ENCODE measurements at places on chromosomes 11 and 22. TPM values are rescaled to one million over a fixed set of nuclear protein-coding genes. Genes with fewer than 3 reads are reported as not detected.

DNA sequence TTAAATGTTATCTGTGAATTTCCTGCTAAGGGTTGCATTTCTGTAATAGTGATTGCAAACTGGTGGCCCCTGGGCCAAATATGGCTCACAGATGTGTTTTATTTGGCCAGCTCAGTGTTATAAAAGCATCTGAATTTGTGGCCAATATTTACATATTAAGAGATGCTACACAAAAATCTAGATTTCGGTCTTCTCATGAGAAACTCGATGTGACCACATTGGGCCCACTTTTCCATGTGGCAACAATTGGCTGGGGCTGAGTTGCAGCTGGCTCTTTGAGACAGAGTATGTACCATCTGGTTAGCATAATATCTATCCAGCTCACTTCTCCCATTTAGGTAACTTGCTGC is 244.5 kb upstream of the POU2AF2 start:
- DNase-seq: peak; percentile 40

- no peak for DNase-seq
Measured at GRCh38 chr22:43110927-43111623, 525 bp downstream of the BIK start.

DNA sequence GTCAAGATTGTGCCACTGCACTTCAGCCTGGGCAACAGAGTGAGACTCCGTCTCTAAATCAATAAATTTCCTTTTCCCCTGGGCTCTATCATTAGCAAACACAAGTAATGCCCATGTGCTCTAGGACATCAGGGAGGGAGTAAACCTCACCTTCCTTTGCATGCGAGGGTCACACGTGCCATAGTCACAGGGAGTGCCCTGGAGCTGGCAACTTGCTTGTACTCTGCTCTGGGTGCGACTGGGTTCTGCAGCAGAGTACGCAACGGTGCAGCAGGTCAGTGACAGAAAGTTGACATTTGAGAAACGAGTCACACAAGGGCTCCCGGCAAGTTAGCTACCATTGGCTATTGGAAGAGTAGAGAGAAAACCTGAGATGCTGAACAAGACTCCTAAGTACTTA is 32.6 kb upstream of the CHKA start:
- no peak for DNase-seq

DNA sequence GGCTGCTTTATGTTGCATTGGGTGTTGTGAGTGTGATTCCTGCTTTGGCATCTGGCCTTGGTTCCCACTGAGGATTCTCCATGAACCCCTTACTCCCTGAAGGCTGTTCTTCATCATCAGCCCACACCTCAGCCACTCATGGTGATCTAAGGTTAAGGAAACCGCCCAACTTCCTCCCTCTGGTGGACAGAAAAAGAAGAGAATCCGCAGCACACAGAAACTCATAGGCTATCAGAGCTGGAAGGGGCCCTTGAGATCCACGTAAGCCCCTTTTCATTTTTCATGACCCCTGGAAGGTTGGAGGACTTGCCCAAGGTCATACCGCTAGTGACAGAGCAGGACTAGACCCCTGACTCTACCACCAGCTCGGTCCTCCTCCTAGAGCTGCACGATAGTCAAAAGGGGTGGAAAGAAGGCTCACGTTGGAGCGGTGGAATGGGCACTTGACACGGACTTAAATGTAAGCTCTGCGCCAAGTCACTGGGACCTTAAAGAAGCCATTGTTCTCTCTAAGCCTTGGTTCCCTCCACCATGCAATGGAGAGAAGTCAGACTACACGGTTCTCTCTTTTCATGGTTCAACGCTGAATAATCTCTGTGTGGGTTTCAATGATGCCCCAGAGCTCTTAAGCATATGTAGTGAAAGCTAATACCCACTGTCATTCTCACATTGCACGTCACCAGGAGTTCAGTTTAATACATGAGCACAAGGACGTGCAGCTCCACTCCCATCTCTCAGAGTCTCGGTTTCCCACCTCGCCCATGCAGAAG is 83.6 kb upstream of the CRTAM start:
- DNase-seq: peak; percentile 49

DNA sequence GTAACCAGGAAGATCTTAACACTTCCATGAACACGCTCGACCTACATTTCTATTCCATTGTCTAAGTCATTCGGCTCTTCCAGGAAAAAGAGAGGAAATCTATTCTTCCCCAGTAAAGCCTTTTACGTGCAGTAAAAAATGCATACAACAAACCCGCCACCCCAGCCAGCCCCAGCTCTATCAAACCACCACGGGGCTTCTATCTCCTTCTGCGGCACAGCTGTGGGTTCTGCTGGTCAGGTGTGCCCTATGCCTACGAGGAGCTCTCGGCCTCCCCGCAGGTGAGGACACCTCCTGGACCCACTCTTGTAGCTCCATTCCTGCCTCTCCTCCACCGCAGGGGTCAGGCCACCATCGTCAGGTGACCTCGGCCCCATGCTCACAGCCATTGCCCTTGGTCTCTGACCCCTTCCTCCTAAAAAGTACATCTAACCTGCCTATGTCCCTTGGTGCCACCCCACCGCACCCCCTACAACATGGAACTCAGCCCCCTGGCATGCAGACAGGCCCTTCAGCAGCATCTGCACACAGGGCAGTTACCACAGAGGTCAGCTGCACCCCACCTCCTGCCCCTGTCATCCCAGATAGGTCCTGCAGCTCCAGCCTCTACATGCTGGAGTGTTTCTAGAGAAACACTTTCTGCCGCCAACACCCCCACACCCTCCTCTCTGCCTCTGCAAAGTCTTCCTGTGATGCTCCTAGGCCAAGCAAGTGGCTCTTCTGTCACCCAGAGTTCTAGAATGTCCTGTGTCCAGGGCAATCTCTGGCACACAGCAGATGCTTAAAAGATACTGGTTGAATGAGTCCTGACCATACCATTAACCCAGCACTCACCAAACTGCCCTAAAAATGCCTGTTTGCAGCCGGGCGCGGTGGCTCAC is 3.1 kb downstream of the DEAF1 start:
- no peak for DNase-seq

DNA sequence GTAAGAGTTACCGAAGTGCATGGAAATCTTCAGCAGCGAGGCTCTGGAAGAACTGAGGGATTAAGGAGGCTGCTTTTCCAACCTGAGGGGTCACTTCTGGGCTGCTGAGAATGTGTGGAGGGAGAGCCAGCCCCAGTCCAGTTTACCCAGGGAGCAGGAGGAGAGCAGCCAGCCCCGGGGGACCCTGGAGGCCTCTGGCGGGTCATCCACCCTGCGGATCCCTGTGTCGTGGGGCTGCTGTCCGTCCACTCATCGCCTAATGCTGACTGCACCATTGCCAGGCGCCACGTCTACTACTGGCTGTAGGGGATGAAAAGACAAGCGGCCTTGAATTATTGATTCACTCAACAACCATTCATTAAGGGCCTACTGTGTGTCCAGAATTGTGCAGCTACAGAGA is 228.7 kb upstream of the TBCEL start:
- no peak for DNase-seq

DNA sequence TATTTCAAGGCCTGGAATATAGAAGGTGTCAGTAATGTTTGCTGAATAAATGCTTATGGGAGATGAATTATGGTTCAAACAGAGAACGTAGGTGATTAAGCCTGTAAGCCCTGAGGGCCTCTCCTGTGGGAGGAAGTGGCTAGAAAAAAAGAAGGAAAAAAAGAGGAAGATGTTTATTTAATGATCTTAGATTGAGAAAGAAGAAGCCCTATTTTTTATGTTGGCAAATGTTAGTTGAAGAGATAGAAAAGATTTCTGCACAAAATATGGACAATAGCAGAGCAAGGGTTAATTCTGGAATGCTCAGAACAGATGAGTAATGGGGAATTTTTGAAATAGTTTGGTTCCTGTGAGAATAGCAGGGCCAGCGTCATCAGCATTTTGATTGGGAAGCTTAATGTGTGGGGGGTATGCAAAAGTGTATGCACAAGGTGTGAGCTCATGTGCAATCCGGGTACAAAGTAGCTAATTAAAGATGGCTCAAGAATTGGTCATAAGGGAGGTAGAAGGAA is 95.7 kb downstream of the TEAD1 start:
- peak; percentile 84 for DNase-seq

DNA sequence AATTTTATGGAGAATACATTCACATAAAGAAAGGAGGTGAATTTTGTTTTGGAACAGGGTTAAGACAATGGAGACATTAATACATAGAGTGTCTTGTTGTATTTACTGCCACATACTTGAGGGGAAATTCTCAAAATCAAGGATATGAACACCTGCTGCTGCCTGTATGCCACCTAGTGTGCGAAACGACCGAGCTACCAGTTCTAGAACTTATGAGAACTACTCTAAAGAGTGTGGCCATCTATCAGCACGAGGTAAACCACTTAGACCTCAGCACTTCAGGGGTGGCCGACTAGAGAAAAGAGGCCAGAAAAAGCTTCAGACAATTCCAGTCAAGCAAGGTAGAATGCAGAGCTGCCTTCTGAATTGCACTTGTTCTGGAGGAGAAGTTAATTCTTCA is 1.5 kb upstream of the AGBL2 start:
- no peak for DNase-seq

DNA sequence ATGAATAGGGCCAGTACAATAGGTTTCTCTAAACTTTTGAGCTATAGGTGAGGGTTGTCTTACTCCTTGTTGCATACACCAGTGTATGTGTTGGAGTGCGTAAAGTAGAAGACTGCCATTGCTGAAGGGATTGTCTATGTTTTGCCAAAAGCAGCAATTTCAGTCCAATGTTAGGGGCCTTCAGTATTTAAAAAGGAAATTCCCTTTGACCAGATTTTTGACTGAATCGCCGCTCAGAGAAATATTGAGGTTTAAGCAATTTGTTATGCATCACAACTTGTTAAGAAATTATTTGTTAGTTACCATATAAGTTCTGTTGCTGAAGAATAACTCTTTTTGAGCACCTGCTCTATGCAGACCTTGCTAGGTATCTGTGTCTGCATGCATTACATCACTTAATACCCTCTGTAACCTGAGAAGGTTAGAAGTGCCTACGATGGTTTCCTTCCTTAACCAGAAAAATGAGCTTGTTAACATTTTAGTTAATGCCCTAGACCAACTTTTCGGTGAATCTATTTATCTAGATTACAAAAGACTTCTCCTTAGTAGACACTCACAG is 33.9 kb downstream of the MMP20 start:
- no peak for DNase-seq

DNA sequence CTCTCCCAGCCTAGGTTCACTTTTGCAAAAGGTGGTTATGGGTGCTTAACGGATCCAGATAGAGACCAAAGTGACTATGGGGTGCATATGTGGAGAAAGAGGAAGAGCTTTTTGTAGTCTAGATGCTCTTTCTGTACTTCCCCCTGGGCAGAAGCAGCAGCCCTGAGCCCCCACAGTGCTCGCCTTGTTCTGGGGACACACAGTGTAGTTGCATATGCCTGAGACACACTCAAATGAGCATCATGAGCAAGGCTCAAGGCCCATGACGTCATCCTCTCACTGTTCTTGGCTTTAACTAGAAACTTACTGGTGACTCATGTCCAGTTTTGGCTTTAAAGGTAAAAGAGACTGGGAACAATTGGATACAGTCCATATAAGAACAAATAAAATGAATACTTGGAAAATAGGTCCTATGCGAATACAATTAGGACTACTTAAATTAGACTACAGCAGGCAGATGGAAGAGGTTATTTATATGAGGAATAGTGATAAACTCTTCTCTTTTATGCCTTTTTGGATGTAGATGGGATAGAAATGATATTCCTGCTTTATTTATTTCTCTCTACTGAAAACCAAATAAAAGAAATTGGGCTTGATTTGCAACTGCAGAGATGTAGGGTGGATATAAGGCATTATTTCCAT is 20.1 kb upstream of the PEX26 start:
- peak; percentile 96 for DNase-seq

GRCh38 chr11:47534704-47535251 is 18.2 kb downstream of the CELF1 start:
- DNase-seq: no peak

- no peak for DNase-seq
Measured at GRCh38 chr11:16352707-16353106, 3.6 kb downstream of the SOX6 start.

- DNase-seq: no peak
Measured at GRCh38 chr22:28017558-28017820, 98.4 kb upstream of the PITPNB start.

DNA sequence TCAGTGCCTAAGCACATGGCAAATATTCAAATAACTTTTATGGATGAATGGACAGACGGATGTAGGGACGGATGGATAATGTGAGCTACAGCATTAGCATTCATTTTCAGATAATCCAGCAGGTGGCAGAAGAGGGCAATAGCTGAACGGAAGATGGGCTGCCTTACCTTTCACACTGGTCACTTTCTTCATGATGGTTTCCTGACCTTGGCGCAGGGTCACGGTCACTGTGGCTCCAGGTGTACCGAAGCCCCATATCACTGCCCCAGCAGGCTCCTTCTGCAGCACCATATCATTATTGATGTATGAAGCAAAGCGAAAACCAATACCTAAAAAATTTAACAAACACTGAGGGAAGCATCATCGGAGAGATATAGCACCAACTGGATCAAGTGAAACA is 4.3 kb downstream of the SIAE start:
- peak; percentile 56 for DNase-seq

DNA sequence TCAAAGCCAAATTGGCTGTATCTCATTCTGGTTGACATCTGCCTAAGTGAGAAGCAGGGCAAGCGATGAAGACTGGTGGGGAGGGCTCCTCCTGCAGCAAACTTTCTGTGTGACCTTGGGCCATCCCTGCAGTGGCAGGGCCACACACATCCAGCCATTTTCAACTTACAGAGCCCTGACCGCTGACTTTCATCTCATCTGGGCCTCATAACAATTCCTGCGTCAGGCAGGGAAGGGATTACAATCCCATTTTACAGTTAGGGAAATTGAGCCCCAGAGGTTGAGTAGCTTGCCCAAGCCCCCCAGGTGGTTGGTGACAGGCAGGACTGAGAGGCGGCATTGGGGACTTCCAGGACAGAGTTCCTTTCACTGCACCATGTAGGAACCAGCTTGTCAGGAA is 21.9 kb downstream of the TPBGL start:
- DNase-seq: no peak

DNA sequence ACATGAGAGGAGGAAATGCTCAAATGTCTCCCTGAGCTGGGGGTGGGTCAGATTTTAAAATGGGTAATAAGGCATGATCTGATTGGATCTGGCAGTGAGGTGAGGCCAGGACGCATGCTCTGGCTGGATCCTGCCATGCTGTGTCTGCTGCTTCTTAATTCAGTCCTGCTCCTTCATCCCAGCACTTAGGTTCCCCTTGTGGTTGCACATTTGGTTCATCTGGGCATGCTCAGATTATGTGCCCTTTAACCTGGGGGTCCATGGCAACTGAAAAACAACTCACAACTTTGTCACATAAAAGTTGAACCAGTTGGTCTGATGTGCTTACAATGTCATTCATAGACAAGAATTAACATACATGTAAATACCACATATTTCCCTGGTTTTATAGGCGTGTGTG is 67.9 kb downstream of the PIWIL4 start:
- DNase-seq: no peak

GRCh38 chr22:36365020-36365411 is 22.8 kb downstream of the MYH9 start:
- peak; percentile 95 for DNase-seq

The KREMEN1 gene
- total RNA-seq: 2.6 TPM

The KDM4D gene
- 0.97 TPM for total RNA-seq

The TNRC6B gene
- 18.4 TPM for total RNA-seq

The SLC35E4 gene
- 8.2 TPM for total RNA-seq

The PVALB gene
- total RNA-seq: not detected

The OTOG gene
- total RNA-seq: not detected

The DBX1 gene
- not detected for total RNA-seq

The C11orf52 gene
- 0.32 TPM for total RNA-seq

The RSF1 gene
- total RNA-seq: 46.2 TPM

Measured in fibroblast of villous mesenchyme (primary cell).